Left hindlimb (tissue), 1 donor: ENCODE measurements at places on chromosomes 7 and 10.
A peak's percentile ranks its signal among the peaks of the same experiment; 100 is the strongest.

- no peak for DNase-seq
Measured at GRCh38 chr10:1205450-1206030, 149.4 kb downstream of the WDR37 start.

DNA sequence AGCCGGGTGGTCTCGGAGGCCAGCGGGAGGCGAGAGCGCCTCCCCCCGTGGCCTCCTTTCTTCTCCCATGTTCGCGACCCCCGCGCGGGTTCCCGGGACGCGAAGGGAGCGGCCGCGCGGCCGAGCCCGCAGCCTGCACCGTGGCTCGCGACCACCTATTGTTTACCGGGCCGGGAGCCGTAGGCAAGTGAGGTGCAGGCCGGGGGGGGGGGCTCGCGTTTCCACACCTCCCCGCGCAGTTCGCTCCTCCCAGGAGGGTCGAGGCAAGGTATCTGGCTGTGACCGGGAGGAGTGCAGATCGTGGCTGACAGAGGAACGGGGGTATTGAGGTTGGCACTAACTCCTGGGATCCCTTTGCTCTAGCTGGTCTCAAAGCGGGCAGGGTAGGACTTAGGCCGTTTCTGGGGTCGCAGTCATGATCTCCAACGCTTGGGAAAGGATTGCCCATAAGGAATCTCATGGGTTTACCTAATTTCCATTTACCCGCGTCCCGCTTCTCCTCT, 734 bp downstream of the PTPN12 start:
- peak; percentile 59 for DNase-seq

GRCh38 chr7:86644282-86645224, 844 bp downstream of the GRM3 start:
- no peak for DNase-seq

DNA sequence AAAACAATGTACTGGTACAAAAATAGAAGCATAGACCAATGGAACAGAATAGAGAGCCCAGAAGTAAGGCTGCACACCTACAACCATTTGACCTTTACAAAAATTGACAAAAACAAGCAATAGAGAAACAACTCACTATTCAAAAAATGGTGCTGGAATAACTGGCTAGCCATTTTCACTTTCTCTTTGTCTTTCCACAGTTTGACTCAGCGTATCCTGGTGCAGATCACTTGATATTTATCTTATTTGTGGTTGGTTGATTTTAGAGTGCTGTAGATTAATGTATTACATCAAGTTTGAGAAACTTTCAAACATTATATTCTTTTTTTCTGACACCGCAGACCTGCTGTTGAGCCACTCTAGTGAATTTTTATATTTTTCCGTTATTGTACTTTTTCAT, 381.4 kb downstream of the DGKB start:
- no peak for DNase-seq

- no peak for DNase-seq
Measured at GRCh38 chr10:63547628-63548360, 26.6 kb downstream of the REEP3 start.

GRCh38 chr10:80612261-80612660, 74.6 kb downstream of the SH2D4B start:
- no peak for DNase-seq

DNA sequence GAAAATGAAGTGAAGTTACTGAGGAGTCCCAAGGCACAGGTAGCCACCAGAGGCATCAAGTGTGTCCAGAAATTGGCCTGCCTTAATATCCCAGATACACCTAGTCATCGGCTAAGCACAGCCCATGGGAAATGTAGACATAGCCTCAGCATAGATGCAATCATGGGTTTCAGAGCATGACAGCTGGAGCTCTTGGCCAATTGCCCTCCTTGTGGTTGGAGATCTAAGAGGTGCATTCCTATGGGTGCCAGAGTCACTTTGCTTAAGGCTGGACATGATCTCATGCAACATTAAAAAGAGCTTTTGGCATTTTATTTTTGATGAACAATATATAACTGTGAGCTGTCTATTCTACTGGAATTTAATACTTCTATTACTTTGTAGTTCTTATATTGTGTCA, 758.0 kb upstream of the LRRTM3 start:
- DNase-seq: no peak

GRCh38 chr7:137898839-137899721, 52.3 kb upstream of the DGKI start:
- DNase-seq: peak; percentile 85

DNA sequence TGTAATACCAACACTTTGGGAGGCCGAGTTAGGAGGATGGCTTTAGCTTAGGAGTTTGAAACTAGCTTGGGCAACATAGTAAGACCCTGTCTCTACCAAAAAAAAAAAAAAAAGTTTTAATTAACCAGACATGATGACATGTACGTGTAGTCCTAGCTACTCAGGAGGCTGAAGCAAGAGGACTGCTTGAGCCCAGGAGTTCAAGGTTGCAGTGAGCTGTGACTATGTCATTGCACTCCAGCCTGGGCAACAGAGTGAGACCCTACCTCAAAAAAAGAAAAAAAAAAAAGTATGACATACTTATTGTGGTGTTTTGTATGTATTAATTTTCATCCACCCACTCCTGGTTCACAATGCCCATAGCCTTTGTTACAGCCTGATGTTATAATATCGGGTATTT, 69.7 kb downstream of the GSAP start:
- DNase-seq: no peak
